ENCODE measurements at places on chromosomes 12 and 14.

- no peak for DNase-seq
Observed at GRCh38 chr12:34406996-34407300, 384.7 kb downstream of the ALG10 start.

GRCh38 chr12:114627393-114627792 lies 56.6 kb downstream of the TBX3 start:
- no peak for DNase-seq

- DNase-seq, result no peak
Observed at GRCh38 chr12:91105807-91106206, 5.5 kb downstream of the LUM start.

- no peak for DNase-seq
Observed at GRCh38 chr12:116642683-116643082, 83.5 kb downstream of the MAP1LC3B2 start.

DNA sequence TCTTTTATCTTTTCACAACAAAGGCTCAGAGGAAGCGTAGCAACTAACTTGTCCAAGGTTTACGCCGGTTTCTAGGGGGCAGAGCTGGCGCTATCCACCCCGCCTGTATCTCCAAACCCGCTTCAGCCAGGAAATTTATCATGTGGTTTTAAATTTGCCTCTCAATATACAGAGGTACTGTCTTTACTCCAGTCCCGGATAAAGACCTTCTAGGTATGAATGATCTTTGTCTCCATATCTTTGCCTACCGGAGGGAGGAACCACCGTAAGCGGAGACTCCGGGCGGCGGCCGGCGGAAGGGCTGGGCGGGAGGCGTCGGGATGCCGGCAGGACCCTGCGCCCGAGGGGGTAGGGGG lies 693 bp upstream of the RIMKLB start:
- DNase-seq, result no peak

DNA sequence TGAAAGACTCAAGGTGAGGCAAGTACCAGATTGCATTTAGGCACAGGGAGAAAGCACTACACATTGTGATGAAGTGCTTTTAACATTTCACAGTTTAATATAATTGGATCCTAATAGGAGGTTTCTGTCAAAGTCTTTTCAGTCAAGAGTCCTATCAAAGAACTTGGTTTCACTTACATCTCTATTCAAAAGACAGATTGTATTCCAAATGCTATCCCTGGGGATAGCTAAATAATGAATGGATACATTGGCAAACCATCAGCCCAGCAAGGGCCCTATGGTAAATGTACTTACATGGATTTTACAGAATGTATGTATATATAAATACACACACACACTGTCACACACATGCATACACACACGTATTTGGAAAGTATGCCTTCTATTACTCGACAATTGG lies 655.5 kb upstream of the FLRT2 start:
- no peak for DNase-seq
